Left forelimb (tissue), 1 donor: ENCODE measurements at places on chromosomes 7 and 10.

DNA sequence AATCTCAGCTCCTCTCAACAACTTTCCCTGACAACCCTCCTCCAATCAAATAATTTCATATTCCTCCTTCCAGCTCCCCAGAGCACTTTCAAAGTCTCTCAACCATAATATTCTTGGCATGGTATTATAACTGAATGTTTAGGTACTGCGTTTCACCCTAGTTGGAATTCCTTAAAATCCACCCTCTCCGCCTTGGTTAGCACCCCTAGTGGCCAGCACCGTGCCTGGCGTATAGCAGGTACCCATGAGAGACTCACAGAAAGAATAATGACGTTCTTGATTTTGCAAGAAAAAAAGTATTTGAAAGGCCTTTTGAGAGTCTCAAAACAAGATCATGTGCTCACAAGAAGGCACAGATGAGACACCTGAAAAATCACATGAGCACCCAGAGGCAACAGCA is 50.9 kb downstream of the GLI3 start:
- no peak for DNase-seq

DNA sequence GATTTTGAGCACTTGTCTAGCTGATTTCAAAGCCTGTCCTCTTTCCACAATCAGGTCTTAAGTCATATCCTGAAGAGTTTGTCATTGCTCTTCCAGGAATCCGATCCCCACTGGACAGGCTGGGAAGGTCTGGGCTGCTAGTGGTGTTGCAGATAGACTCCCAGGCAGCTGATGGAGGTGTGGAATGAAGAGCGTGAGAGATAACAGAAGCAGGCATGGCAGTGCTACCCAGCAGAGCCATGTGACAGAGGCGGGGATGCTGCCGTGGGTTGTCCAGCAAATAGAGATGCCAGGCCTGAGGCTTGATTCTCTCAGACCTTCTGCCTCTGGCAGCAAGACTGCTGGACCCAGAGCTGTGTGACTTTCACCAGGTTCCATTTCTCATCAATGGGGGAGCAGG is 116.5 kb upstream of the EEPD1 start:
- DNase-seq, result no peak

DNA sequence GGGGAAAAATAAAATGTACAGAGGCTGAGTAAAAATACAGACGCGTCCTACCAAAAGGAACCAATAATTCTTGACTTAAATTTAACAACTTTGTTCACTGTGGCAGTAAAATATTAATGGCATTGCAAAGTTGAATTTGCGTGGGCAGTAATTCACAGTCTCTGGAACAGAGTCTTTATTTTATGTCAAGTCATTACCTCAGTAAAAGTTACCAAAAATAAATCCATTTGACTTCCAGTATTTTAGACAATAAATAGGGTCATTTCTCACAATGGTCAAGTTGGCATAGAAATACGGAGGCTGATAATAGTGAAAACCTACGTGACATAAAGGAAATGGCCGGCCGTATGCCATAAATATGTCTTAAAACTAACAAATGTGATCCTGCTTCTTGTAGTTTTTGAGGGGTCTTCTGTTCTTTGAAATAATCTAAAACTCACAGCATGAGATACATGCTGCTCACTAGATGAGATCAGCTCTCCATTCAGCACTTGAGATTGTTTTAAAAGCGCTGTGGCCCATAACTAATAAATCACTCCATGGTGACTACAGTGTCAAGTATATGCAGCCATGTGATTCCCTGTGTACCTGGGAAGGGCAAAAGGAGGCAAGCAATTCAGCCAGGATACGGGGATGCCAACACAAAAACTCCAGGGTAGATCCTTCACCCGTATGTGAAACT is 75.3 kb downstream of the DOCK4 start:
- no peak for DNase-seq

GRCh38 chr10:103991393-103992128 is 24.6 kb downstream of the SLK start:
- no peak for DNase-seq

GRCh38 chr10:11225935-11226334 is 208.3 kb downstream of the CELF2 start:
- DNase-seq, result no peak

GRCh38 chr7:157044147-157044687 is 33.8 kb upstream of the MNX1 start:
- no peak for DNase-seq
